Stimulated activated CD8-positive, alpha-beta memory T cell treated with anti-CD3 and anti-CD28 coated beads, Interleukin-2, amount 100 ng/mL, for 1 hour (primary cell): ENCODE measurements at places on chromosomes 3 and 15.

DNA sequence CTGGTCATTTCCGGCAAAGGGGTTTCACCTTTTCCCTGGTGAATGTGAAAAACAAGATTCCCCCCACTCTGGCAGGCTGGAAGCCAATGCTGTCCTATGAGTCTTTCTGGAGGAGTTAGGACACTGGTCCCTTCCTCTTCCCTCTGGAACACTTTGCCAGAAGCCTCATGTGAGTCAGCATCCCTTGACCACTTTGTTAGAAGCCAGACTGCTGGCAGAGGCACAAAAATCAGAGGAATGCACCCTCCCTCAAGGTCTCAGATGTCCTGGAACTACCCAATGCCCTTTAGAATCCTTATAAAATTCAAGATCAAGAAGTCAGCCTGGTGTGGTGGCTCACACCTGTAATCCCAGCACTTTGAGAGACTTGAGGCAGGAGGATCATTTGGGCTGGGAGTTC is 26.6 kb downstream of the ITGB5 start:
- no peak for DNase-seq

GRCh38 chr3:113312416-113312815 is 101.1 kb downstream of the BOC start:
- no peak for DNase-seq

- no peak for DNase-seq
Measured at GRCh38 chr3:65130782-65131181, 443.0 kb upstream of the ADAMTS9 start.

GRCh38 chr15:73564255-73564654 is 68.9 kb downstream of the NPTN start:
- DNase-seq: no peak

GRCh38 chr15:37926136-37926535 is 8.3 kb upstream of the TMCO5A start:
- no peak for DNase-seq

DNA sequence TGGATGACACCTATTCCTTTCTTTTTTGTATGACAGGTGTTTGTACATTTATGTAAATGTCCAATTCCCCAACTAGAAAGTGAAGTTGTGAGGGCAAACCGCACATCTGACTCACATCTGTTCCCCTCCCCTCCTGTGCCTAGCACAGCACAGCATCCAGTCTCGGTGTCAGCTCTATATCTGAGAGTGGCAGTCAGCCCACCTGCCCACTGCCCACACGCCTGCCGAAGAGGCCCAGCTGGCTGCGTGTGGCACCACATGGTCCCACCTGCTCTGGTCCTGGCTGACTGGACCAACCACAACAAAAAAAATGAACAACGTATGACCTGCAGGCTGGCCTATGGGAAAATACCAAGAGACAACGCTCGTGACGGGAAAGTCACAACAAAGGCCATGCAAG is 62.8 kb downstream of the XXYLT1 start:
- DNase-seq: no peak

GRCh38 chr3:158465074-158465473 is 105.9 kb upstream of the MLF1 start:
- no peak for DNase-seq

GRCh38 chr15:79884204-79884596 is 12.6 kb downstream of the MTHFS start:
- no peak for DNase-seq

DNA sequence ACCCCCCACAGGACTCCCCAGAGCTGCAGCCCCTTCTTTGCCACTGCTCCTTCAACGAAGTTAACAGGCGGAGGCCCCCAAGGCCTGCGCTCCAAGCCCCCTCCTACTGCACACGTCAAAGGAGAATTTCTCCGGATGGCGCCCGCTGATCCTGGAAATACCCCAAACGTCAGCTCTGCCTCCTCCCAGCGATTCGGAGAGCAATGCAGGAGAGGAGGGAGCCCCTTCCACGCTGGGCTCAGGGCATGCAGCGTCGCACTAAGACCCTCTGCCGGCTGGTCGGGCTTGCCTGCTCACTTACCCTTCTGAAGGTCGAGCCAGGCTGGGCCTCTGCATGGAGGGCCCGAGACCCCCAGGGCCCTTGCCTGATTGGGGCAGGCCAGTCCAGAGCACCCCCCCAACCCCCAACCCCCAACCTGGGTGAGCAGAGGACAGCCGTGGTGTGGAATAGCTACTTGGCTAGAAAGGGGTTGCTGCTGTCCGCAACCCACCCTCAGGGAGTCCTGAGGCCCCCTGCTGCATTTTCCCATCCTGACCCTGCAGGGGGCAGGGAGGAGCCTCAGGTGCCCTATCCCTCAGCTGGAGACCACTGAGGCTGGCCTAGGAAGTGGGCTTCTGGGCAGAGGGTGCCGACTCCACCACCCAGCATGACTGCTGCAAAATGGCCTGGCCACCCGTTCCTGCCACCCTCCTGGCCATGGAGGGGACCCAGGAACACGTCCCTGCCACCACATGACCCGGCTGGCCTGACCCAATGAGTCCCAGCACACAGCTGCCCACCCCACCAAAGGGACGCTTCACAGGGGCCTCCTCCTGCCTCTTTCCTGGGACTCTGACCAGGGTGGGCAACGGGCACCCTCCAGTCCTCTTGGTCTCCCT is 976 bp downstream of the ATP2B2 start:
- DNase-seq: no peak

GRCh38 chr15:84749111-84749991 is 959 bp downstream of the ZNF592 start:
- DNase-seq: no peak

DNA sequence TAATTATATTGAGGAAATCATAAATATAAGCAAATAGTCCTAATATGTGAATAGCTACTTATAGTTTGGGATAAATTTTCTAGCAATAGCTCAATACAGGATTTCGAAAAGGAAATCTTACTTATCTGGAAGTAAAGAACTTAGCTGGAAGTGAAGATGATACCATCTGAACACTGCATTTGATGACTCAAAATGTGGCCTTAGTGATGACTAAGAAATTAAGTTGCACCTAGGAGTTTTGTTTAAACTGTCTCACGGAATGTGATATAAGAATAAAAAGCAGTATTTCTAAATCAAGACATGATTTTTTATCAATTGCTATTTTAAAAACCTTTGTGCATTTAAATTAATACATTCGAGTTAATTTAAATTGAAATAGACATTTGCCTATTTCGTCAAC is 91.2 kb downstream of the EOMES start:
- no peak for DNase-seq

DNA sequence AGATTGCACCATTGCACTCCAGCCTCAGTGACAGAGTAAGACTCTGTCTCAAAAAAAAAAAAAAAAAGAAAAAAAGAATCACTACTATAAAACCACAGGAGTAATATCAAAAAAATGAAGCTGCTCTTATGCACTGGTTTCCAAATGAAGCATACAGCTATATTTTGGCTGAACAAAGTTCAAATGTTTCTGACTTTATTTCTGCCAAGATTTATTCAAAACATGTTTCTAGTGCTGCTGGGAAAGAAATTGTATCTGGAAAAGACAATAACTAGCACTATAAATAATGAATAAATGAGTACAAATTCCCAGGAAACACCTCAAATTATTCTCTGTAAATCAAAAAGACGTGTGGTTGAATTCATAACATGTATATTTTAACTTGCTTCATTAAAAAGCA is 102.5 kb upstream of the MME start:
- no peak for DNase-seq

DNA sequence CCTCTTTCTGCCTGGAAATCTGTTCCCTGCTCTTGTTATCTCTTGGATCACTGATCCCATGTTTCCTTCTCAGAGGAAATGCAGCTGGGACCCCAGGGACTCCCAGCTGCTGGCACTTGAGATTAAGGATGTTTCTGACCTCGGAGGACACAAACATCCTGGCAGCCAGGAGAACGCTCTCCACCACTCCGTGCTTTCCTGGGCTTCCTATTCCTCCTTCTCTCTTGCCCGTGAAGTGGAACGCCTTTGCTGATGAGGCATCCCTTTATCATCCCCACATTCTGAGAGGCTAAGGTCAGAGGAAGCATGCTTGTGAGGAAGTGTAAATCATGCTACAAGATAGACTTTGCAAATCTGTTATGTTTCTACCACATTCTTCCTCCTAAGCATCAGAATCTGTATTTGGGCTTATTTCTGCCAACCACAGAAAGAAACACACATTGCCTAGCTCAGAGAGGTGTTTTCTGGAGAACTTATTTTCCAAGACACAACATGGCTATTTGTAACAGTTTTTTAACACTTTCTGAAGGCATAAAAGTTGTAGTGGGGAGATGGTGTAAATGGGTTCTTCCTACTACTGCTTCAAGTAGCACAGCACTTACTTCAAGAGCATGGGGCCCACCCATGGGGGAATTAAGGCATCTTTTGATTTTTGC is 25.6 kb upstream of the LDHAL6B start:
- no peak for DNase-seq

GRCh38 chr3:111593666-111594065 is 1.5 kb downstream of the ZBED2 start:
- no peak for DNase-seq

- DNase-seq: no peak
Measured at GRCh38 chr3:172151651-172152649, 112.6 kb downstream of the FNDC3B start.
